Fibroblast of skin of right biceps (primary cell): ENCODE measurements at places on chromosomes 16 and 17.
A peak's percentile ranks its signal among the peaks of the same experiment; 100 is the strongest.

DNA sequence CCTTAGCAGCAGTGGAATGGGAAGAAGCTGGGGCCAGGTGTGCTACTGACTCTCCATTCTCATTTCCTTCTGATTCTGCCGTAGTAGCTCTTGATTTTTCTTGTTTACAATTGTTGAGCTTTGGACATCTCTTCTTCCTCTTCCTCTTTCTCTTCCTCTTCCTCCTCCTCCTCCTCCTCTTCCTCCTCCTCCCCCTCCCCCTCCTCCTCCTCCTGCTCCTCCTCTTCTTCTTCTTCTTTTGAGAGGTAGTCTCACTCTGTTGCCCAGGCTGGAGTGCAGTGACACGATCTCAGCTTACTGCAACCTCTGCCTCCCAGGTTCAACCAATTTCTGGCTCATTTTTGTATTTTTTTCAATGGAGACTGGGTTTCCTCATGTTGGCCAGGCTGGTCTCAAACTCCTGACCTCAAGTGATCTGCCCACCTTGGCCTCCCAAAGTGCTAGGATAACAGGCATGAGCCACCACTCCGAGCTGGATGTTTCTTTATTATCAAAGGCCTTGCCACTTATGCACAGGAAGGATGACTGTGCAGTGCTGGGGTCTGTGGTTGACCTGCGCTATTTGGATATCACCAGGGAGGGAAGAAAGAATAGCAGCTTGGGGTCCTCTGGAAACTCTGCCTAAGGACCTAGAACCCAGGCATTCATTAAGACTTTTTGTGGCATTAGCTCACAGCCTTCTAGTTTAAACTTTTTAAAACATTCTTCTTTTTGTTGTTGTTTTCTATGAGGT lies 127.8 kb upstream of the KCNJ16 start:
- peak; percentile 5 for DNase-seq

DNA sequence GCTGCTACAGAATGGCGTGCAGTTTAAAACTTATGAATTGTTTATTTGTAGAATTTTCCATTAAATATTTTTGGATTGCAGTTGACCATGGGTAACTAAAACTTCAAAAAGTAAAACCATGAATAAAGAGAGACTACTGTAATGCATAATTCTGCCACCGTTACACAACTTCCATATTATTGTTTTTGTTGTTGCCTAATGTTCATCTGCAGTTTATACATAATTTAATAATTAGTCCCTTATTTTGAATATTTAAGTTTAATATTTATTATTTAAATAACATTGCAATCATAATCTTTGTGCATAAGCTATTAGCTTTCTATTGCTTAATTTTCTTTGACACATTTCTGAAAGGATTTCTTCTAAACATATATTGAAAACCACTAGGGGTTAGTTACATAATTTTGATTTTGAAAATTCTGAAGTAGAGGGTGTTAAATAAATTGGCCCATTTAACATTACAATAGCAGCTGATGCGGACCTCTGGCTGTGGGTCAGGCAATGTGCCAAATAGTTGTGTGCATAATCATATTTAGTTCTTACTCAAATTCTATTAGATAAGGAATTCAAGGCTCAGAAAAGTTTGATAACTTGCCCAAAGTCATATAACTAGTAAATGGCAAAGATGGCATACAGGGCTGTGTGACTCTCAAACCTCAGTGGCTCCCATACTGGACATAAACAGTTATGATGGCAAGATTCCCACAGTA lies 31.1 kb downstream of the PPM1E start:
- DNase-seq, result peak; percentile 91

DNA sequence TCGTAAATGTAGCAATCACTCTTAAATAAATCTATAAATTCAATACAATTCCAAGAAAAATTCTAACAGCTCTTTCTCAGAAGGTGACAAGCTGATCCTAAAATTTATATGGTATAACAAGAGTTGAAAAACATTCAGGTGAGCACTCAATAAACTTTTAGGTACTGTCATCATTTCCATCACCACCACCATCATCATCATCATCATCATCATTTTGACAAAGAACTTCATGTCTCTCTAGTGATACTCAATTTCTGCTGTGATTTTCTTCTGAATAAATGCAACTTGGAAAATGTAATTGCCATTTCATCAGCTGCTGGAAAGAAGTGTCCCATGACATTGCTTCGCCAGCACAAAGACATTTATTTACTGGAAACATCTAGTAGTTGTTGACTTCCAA lies 222.9 kb upstream of the IRX5 start:
- DNase-seq, result no peak

- no peak for DNase-seq
These were observed 15.8 kb downstream of the CACNG5 start for GRCh38 chr17:66850692-66851091.

GRCh38 chr17:47315451-47316266 lies 8.1 kb upstream of the EFCAB13 start:
- DNase-seq, result peak; percentile 94

DNA sequence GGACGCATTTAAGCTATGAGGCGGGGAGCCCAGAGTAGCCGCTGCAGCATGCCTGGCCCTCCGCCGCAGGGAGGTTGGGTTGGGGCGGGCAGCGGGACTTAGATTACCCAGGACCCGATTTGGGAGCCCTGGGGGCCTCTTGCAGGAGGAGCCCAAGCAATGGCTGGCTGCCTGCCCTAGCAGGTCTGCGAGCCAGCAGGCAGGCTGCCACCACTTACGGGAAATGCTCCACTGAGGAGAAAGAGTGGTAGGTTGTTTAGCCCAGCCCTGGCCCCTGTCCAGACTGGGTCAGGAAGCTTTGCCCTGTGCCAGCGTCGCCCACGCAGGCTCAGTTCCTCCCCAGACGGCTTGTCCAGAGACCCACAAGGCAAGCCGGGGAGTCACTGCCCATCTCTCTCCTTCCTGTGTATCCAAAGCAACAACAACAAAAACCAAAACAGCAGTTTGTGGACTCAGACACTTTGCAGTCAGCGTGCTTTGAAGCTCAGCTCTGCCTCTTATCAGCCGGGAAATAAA lies 10.3 kb upstream of the TVP23A start:
- DNase-seq, result peak; percentile 55

DNA sequence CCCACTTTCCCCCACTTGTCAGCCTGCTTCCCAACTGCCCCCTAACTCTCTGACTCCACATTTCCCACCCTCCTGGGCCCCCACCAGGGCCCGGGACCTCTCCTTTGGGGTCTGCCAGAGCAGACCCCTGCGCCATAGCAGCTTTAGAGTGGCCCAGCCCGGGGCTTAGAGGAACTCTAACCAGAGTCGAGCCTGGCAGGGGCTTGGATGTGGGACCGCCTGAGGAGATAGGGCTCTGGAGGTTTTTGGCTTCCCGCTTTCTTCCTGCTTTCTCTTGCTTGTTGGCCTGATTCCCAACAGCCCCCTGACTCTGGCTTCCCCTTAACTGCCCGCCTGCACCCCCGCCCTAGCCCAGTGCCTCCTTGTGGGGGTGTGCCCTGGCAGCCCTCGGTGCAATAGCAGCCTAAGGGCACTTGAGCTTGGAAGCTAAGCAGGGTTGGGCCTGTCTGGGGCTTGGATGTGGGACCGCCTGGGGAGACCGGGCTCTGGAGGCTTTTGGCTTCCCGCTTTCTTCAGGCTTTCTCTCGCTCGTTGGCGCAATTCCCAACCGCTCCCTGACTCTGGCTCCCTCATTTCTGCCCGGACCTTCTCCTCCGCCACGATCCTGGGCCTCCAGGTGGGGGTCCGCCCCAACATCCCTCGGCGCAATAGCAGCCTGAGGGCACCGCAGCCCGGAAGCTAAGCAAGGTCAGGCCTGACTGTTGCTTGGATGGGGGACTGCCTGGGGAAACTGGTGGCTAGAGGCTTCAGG lies 2292.0 kb downstream of the TP53TG3F start:
- DNase-seq, result no peak

DNA sequence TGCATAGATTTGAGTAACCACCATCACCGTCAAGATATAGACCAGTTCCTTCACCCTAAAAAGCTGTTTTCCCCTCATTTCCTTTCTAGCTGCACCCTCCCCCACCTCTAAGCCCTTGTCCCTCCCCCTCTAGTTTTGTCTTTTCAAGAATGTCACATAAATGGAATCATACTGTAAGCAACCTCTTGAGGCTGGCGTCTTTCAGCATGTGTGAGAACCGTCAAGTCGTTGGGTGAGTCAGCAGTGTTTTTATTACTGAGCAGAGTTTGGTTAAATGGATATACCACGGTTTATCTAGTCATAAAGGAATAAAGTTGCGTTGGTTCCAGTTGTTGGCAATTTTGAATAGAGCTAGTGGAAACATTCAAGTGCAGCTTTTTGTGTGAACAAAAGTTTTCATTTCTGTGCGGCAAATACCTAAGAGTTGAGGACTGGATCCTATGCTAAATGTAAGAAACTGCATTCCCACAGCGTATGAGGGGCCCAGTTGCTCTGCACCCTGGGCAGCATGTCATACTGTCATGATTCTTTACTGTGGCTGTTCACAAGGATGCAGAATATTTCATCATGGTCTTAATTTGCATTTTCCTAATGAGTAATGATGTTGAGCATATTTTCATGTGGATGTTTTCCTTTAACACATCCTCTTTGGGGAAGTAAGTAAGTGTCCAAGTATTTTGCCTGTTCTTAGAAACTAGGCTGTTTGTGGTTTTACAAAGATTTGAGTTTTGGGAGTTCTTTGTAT lies 264.3 kb downstream of the CPPED1 start:
- DNase-seq, result peak; percentile 86

DNA sequence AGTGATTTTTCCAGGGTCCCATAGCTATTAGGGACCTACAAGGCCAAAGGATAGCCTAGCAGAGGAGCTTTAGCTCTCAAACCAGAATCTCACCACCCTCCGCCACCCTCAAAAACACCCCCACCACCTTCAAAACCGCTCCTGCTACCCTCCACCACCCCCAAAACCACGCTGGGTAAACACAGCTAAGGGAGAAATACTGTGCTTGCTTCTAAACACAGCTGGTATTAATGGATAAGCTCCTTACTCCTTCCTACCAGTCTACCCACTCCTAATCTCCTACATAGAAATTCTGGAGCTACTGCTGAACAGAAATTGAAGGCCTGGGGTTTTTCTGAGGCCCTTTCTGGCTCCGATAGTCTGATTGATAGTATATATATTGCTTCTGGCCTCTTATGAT lies 2.2 kb upstream of the LPCAT2 start:
- no peak for DNase-seq

- peak; percentile 72 for DNase-seq
These were observed 6.5 kb upstream of the CTCF start for GRCh38 chr16:67555795-67556212.

- peak; percentile 21 for DNase-seq
These were observed 173.8 kb downstream of the RPTOR start for GRCh38 chr17:80718428-80718827.

DNA sequence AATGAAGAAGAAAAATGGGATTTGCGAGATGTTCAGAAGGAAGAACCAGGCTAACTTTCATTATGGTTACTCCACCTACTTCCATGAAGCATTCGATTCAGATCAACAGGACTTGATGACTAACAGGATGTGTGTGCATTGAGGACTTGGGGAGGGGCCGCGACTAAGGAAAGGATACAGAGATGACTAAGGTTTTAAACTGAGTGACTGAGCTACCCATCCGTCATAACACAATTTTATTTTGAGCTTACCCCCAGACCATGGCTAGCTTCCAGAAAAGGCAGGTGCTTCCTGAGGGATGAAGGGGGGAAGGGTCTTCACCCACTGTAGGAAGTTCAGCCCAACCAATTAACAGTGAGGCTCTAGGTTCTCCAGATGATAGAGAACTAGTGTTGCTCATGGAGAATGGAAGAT lies 2.5 kb upstream of the CDYL2 start:
- DNase-seq, result peak; percentile 87

DNA sequence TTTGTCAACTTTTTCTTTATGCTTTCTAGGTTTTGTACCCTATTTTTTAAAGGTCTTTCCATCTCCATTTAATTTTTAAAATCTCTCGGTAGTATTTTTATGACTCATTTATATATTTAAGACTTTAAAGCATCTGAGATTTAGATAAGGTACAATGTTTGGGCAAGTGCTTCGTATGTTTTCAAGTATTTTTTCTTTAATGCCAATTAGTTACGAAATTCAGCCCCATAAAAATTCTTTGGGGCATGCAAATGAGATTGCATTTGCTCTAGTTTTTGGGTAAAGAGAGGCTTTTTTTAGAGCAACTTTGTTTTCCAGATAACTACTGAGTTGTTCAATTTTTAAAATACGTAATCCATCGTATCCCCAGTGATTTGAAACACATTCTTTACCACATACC lies 65.3 kb upstream of the CRHR1 start:
- DNase-seq, result no peak

DNA sequence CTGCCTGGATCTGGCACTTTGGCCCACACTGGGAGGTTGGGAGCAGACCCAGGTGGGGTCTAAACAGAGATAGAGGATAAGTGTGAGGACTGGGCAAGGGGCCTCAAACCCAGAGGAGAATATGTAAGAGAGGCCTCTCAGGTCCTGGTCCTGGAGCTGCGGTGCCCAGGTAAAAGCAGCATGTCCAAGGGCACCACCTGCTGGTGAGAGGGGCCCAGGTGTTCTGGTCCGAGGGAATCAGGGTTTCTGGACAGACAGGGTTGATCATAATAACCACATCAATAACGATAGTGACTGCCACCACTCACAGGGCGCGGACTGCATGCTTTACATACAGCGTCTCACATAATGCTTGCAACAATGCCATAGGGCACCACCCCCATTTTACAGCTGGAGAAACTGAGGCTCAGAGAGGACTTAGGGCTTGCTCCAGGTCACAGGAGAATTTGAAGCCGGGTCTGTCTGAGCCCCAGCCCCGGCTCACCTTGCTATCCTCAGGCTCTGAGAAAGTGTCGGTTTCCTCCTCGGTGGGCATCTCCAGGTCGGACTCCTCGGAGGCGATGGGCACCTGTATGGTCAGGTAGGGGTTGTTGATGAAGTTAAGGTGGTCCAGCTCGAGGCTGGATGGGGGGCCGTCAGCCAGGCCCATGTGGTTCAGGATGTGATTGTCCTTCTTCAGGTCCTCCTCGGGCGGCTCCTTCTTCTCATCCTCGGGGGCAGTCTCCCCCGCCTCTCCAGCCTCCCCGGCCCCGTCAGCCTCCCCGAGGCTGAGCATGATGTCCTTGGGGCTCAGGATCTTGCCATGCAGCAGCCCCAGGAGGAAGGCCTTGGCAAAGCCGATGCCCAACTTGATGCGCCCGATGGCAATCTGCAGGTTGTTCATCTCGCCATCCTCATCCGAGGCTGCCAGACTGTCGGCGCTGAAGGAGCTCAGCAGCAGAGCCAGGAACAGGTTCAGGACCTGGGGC lies 19.1 kb upstream of the CD79B start:
- no peak for DNase-seq
